Adipocyte (in vitro differentiated cells): ENCODE measurements at places on chromosomes 1 and 21.

DNA sequence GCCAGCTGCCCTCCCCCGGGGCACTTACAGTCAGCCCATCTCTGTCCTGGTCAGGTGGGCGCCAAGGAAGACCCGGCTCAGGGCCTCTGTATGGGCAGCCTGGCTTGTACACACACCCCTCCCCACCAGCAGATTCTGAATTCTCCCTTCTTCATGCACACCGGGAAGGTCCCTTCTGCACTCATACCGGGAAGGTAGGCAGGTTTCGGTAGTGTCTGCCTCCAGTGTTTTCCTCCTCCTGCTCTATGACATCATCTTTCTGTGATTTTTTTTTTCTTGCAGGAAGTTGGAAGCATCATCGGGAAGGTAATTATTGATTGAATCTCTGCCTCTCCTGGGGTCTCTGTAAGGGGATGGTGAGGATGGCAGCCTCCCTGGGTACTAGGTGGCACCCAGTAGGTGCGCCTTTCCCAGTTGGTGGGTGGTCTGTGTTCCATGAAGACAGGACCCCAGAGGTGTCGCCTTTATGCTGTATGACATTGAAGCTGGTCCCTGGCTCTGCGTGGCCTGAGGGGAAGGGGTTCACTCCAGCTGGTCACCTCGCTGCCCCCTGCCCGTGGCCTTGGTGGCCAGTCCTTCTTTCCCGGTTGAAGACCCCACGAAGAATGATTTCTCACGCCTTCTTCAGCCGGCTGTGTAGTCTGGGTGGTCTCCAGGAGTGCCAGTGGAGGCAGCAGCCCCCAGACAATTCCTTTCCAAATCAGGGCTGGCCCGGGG is 82.1 kb upstream of the COL6A1 start:
- DNase-seq, result no peak

DNA sequence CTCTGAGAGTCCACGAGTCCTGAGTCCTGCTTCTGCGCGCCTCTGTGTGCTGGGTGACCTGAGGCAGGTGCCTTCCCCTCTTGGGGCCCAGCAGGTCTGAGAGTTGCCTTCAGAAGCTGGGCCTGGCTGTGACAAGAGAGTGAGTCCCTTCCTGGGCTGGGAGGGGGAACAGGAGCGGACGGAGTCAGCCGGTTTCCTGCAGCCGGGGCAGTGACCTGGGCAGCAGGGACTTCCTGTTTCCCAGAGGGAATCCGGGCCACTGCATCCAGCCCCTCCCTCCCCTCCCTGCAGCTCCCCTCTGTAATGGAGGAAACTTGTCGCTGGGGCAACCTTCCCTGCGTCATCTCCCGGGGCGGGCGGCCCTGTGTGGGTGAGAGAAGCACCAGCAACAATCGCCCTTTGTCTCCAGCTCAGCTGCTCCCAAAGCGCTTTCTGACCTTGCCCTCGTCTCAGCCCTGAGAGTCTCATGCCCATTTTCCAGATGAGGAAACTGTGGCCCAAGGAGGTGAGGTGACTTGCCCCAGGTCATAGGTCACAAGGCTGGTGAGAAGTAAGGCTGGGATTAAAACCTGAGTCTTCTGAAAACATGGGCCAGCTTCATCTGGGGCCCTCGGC is 61.1 kb downstream of the SDC3 start:
- DNase-seq, result no peak

- peak; percentile 62 for DNase-seq
These were observed 1.1 kb downstream of the LRRC8C start for GRCh38 chr1:89633800-89634625.

DNA sequence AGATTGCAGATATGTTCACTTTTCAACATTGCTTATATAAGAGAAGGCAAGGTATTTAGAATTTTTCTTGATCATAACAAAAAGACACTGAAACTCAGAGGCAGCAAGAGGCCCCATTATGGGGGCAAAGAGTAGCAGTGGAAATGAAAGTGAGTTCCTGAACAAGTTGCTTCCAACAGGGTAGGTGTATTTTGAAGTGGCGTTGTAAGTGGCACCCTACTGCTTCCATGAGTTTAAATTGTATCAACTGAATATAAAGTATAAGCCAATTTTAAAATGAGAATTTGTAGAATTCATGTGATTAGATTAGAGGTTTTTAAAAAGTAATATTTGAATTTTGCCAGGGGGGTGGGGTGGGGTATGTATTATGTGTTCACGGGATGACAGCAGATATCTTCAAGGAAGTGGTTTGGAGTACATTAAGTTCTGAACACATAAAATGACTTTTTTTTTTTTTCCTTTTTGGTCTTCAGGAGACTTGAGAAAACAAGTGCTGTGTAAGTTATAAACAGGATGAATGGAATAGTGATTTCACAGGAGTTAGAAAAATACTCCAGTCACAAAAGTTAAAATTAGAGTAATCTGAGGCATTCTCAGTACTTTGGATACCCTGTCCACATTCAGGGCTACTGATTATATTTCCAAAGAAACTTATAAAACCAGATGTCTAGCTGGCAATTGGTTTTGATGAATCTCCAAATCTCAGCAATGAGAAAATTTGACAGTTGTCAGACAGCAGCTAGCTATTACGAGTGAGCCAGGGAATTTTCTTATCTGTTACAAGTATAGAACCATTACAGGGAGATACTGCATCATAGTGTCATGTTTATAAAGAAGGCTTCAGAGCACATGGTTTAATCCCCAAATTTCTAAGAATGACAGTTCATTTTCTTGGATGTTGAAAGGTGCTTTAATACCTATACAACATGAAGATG is 182.0 kb downstream of the ST6GALNAC3 start:
- DNase-seq, result no peak

DNA sequence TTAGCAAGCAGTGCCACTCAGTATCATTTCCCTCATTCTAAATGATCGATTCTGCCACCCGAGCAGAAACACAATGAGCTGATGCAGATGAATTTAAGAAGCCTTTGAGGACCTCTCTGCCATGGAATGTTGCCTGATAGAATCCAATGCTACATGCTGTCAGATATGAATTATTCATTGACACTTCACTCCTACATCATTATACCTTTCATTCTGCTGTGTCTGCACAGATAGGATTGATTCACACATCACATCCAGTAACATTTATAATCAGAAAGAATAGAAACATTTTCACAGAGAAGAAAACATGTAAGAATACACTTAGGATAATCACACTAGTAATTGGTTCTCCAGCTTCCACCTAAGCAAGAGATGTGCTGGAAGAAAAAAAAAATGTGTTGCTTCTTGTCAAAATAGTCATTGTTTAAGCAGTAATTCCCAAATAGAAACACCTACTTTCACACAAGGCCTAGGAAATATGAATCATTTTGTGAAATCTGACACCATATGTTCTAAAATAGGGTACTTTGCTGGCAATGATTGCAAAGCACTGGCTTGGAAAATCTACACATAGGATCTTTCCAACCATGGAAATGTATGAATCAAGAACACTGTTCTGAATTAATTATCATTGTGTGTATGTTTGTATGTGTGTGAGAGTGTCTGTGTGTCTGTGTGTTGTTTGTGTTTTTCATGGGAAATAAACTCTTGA is 110.1 kb downstream of the GRIK1 start:
- DNase-seq, result peak; percentile 15
